ENCODE measurements at places on chromosomes 12 and 14. TPM values are rescaled to one million over a fixed set of nuclear protein-coding genes. Genes with fewer than 3 reads are reported as not detected.

GRCh38 chr12:27359578-27360340 lies 27.1 kb downstream of the BMAL2 start:
- no peaks in the 10 kb centered on the region for H3K36me3 ChIP-seq
- no peaks in the 10 kb centered on the region for H3K4me1 ChIP-seq
- no peak overlapping the region for H3K27ac ChIP-seq
- no peak overlapping the region for H3K4me3 ChIP-seq
- no peak for DNase-seq

DNA sequence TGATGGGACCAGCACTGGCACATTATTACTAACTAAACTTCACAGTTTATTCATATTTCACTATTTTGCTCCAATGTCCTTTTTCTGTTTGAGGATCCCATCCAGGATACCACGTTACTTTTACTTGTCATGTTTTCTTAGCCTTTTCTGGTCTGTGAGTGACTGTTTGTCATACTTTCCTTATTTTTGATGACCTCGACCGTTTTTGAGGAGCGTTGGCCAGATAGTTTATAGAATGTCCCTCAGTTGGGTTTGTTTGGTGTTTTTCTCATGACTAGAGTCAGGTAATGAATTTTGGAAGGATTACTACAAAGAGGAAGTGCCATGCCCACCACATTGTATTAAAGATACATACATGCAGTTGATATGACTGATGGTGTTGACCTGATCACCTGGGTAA lies 199.4 kb upstream of the CCND2 start:
- no peak for DNase-seq
- H3K36me3 ChIP-seq, result no peaks in the 10 kb centered on the region
- H3K27me3 ChIP-seq, result no peaks in the 10 kb centered on the region
- H3K4me1 ChIP-seq, result no peaks in the 10 kb centered on the region
- H3K4me3 ChIP-seq, result no peak overlapping the region

DNA sequence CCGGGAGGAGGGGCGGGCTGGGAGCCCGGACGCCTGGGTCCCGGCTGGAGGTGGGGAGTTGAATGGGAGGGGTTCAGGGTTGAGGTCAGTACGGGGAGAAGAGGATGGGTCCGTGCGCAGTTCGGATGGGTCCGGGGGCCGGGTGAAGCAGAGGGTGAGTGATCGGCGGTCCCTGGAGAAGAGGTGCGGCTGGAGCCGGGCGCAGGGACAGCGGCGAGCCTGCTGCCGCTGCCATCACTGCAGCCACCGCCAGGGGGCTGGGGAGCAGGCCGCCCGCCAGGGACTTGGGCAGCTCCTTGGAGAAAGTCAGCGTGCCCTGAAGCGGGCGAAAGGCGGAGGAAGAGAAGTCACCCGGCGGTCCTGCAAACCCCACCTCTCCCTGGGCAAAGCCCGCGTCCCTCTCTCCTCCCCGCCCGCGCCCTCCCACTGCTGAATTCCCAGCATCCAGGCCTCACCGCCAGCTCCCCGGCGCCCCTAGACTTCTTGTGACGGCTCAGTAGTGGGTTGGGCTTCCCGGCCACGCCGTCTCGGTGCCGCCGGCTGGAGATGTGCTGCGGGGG lies 6.0 kb upstream of the GPR84 start:
- H3K4me3 ChIP-seq, result no peak overlapping the region
- no peaks in the 10 kb centered on the region for H3K27me3 ChIP-seq
- peaks cover 12% of the 10 kb centered on the region for H3K4me1 ChIP-seq
- no peak overlapping the region for H3K27ac ChIP-seq

The HCAR3 gene
- not detected for polyA plus RNA-seq

The MGAT4C gene
- polyA plus RNA-seq, result not detected

The FOXA1 gene
- polyA plus RNA-seq, result not detected

The DYRK4 gene
- 50.9 TPM for polyA plus RNA-seq

The CALCOCO1 gene
- polyA plus RNA-seq, result 68.9 TPM

DNA sequence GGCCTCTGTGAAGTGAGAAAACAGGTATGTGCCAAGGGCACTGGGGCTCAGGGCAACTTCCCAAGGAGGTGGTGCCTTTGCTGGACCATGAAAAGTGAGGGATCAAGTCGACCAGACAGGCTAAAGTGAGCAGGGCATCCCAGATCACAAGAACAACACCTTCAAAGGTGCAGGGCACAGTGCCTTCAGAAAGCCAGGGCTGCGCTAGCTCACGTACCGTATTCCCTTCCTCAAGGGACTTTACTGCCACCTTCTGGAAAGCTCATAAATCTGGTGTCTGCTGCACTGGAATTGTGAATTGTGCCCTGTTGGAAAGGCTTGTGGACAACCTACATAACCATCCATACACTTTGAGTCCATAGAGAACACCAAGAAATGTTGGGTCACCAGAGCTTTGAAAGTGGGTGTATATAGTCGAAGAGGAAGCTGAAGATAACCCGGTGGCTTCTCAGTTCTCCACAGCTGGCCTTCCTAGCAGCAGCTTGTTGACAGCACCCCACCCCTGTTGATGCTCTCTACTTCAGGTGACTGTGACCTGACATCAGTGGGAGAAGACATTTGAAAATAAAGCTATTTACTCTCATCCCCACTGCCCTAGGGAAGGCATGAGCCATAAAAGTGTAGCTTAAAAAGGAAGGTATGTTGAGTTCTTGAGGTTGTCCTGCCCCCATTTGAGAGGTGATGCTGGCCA lies 24.5 kb downstream of the FIGNL2 start:
- H3K4me1 ChIP-seq, result peaks cover 24% of the 10 kb centered on the region
- H3K36me3 ChIP-seq, result no peaks in the 10 kb centered on the region
- no peaks in the 10 kb centered on the region for H3K27me3 ChIP-seq
- H3K4me3 ChIP-seq, result no peak overlapping the region

The BDKRB2 gene
- 0.08 TPM for polyA plus RNA-seq

The EIF2S3B gene
- polyA plus RNA-seq, result 0.27 TPM

GRCh38 chr14:34104489-34105397 lies 153.9 kb upstream of the EGLN3 start:
- H3K4me1 ChIP-seq, result no peaks in the 10 kb centered on the region
- H3K27me3 ChIP-seq, result no peaks in the 10 kb centered on the region
- no peak overlapping the region for H3K27ac ChIP-seq
- H3K36me3 ChIP-seq, result no peaks in the 10 kb centered on the region

DNA sequence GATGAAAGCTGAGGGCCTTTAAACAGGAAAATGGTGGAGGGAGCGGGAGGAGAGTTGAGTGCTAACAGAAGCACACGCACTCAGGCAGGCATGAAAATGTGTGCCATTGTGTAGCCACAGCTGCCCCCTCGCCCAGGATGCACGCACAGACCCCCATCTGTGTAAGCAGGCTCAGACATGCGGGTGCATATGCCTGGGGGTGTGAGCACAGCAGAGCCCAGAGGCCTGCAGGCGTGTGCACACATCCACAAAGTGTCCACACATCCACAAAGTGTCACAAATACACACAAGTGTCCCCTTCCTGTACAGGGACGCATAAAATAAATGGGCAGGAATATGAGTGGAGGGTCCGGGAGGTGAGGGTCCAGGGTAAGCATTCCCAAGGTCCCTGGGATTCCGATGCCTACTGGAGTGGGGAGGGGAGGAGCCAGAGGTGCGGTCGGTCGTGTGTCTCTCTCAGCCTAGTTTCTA lies 805 bp upstream of the KRT7 start:
- no peaks in the 10 kb centered on the region for H3K27me3 ChIP-seq
- no peak overlapping the region for H3K27ac ChIP-seq
- H3K36me3 ChIP-seq, result no peaks in the 10 kb centered on the region
- DNase-seq, result no peak

- H3K4me1 ChIP-seq, result no peaks in the 10 kb centered on the region
- DNase-seq, result no peak
- no peak overlapping the region for H3K4me3 ChIP-seq
- H3K27ac ChIP-seq, result no peak overlapping the region
- H3K27me3 ChIP-seq, result no peaks in the 10 kb centered on the region
These were observed 11.6 kb downstream of the OTX2 start for GRCh38 chr14:56798447-56799342.

DNA sequence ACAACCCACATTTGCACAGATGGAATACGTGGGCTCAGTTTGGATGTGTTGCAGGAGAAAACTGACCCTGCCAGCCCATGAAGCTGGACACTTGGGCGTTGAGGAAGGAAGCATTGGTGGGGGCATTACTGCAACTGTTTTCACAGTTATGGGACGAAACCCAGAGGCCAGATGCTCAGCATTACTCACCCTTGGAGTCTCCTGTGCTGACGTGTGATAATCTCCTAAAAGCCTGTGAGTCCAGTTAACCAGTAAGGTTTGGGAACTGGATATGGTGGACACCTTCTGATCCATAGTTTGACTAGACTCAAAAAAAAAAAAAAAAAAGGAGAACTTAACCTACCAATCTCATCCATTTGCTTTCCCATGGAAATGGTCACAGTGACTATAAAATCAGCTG lies 52.8 kb upstream of the EGLN3 start:
- DNase-seq, result no peak
- H3K27ac ChIP-seq, result no peak overlapping the region
- no peaks in the 10 kb centered on the region for H3K27me3 ChIP-seq
- H3K4me3 ChIP-seq, result no peak overlapping the region

DNA sequence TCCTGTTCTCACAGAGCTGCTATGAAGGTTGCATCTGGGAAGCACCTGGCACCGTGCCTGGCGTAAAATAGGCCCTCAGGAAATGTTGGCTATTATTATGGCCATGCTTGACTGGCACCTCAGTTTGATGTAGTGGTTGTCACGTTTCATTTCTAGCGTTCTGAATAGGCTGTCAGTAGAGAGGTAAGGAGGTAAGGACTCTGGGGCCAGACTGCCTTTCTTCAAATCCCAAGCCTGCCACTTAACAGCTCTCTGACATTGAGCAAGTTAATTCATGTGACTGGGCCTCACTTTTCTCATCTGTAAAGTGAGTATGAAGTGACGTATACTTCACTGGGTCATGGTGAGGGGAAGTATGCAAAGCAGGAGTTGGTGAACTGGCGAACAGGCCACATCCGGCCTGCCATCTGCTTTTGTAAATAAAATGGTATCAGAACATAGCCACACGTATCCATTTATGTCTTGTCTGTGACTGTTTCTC lies 196.2 kb downstream of the CACNA1C start:
- no peaks in the 10 kb centered on the region for H3K36me3 ChIP-seq
- H3K27me3 ChIP-seq, result no peaks in the 10 kb centered on the region
- H3K27ac ChIP-seq, result no peak overlapping the region
- no peaks in the 10 kb centered on the region for H3K4me1 ChIP-seq
- H3K4me3 ChIP-seq, result no peak overlapping the region
- no peak for DNase-seq

- H3K27ac ChIP-seq, result no peak overlapping the region
- H3K4me3 ChIP-seq, result no peak overlapping the region
These were observed 44.3 kb downstream of the TMTC2 start for GRCh38 chr12:82730953-82731459.

DNA sequence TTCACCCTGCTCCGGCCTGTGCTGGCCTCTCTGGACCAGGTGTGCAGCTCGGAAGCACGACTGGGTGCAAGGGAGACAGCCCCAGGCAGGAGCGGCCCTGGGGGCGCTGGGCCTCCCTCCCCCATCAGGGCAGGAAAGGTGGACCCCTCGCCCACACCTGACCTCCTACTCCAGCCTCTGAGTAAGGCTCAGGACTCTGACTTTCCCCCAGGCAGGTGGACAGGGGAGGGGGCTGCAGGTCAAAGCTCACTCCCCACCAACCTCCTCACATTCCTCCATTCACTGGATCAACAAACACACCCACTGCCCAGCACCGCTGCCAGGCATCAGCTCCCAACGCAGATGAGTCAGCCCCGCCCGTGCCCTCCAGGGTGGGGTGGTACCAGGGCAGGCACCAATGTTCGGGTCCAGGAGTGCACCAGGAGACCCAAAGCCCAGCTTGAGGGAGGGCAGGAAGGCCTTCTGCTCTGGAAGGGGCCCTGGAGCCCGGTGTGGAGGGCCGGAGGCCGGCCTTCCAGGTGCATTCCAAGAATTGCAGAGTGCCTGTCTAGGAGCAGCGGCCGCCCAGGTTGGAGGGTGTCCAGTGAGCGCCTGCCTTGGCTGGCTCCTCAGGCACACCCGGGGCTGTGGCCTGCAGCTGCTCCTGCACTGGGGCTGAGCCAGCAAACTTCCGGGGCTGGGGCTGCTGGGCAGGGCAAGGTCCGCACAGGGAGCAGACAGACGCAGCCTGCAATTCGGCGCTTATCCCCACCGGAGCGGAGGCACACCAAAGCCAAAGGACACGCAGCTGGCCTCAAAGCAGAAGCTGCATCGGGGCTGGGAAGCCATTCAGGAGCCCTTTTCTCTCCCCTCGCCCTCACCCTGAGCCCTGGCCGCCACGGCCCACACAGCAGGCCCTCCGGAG lies 1.6 kb upstream of the INF2 start:
- no peaks in the 10 kb centered on the region for H3K36me3 ChIP-seq
- DNase-seq, result no peak
- H3K27me3 ChIP-seq, result no peaks in the 10 kb centered on the region
- peaks cover 53% of the 10 kb centered on the region for H3K4me1 ChIP-seq

The TCP11L2 gene
- polyA plus RNA-seq, result 46.3 TPM

The TMEM229B gene
- polyA plus RNA-seq, result 25.5 TPM

GRCh38 chr12:111404362-111405148 lies 1.2 kb upstream of the SH2B3 start:
- no peaks in the 10 kb centered on the region for H3K27me3 ChIP-seq
- DNase-seq, result peak; percentile 43
- peak overlapping the region; percentile 97 for H3K27ac ChIP-seq

DNA sequence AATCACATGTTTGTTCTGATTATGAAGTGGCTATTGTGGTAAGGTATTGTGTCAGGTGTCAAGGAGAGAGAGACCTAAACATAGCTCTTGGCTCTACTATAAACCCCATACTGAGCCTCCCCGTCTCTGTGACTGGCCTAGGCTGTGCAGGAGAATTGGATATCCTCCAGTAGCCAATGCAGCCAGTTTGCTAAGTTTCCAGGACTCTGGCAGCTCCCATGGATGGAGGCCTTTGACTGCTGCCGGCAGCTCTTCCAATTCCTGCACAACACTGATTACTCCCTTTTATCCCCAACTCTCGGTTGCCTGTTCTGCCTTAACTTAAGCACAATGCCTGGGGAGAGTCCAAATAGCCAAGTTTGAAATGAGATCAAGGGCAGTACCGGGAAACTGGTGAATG lies 59.3 kb downstream of the ABCC9 start:
- no peak for DNase-seq
- no peaks in the 10 kb centered on the region for H3K4me1 ChIP-seq
- no peaks in the 10 kb centered on the region for H3K36me3 ChIP-seq
- H3K4me3 ChIP-seq, result no peak overlapping the region
- no peaks in the 10 kb centered on the region for H3K27me3 ChIP-seq

- H3K27me3 ChIP-seq, result no peaks in the 10 kb centered on the region
- DNase-seq, result no peak
- H3K4me3 ChIP-seq, result no peak overlapping the region
- no peaks in the 10 kb centered on the region for H3K36me3 ChIP-seq
- H3K27ac ChIP-seq, result no peak overlapping the region
These were observed 82.9 kb downstream of the MAP1LC3B2 start for GRCh38 chr12:116642106-116642505.

DNA sequence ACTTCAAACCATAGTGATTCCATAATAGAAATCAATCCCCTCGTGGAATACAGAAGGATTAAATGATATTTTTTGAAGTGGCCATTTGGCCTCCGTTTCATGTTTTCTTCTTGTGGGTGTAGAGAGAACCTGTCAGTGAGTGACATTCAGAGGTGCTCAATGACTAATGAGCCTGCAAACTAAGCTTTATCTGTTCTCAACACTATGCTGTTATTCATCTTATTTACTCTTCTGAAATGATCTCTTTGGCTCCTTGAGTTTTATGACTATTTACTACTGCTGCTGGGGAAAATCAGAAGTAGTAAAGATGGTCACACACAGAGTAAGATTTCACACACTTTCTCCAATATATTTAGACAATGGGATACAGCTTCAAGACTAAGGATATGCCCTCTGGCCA lies 30.4 kb downstream of the ATP2B1 start:
- DNase-seq, result no peak
- no peak overlapping the region for H3K4me3 ChIP-seq
- H3K27me3 ChIP-seq, result no peaks in the 10 kb centered on the region
- H3K4me1 ChIP-seq, result peaks cover 5% of the 10 kb centered on the region
- H3K27ac ChIP-seq, result no peak overlapping the region

The DCP1B gene
- polyA plus RNA-seq, result 30.5 TPM
